ENCODE measurements at places on chromosomes 2 and 18. TPM values are rescaled to one million over a fixed set of nuclear protein-coding genes. Genes with fewer than 3 reads are reported as not detected.
A peak's percentile ranks its signal among the peaks of the same experiment; 100 is the strongest.

Gene SIX3
- polyA plus RNA-seq: not detected

DNA sequence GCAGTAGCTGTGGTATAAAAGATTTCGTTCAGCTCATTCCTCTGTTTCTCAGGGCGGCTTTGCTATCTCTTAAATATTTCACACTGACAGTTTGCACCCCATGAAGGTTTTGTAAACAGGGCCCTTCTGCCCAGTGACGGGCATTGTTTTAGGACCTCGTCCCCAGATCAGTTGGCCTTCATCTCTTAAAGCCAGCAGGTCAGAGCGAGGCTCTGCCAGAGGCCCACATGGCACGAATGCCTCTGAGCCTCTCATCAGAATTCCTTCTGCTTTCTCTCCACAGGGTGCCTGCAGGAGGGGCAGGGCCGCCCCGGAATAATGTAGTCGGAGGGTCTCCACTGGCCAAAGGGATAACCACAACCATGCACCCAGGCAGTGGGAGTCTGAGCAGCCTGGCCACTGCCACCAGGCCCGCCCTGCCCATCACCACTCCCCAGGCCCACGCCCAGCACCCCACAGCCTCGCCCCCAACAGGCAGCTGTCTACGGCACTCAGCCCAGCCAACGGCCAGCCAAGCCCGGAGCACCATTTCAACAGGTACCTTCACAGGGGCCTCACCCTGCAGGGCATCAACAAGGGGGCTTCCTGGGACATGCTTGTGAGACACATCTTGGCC is 177.0 kb downstream of the SEPTIN10 start:
- DNase-seq: peak; percentile 24

DNA sequence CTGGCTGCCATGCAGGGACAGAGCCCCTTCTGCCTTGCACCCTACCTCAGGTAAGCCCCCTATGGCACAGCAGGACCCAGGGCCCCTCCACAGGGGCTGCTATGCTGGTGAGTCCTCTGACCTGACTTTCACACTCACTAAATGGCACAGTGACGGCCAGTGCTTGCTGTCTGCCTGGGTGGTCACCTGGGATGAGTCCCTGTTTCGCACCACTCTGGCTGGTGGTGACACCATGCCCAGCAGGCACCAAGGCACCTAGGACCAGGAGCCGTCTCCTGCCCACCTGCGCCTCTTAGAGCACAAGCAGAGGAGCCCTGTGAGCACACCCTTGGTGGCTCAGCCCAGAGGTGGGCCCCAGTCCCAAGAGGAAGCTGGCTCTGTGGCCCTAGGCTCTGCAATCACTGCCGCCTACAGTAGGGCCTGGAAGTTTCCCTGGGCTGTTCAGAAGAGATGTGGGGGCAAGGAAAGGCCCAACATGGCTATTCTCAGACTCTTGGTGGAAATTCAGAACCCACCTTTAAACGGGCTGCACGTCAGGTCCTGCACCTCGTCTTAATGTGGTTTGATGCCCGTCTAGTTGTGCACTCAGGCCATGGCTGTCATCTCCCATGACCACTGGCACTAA is 96.0 kb downstream of the PLB1 start:
- no peak for DNase-seq

Gene QPCT
- 8.9 TPM for polyA plus RNA-seq

Gene MC4R
- 0.27 TPM for polyA plus RNA-seq

DNA sequence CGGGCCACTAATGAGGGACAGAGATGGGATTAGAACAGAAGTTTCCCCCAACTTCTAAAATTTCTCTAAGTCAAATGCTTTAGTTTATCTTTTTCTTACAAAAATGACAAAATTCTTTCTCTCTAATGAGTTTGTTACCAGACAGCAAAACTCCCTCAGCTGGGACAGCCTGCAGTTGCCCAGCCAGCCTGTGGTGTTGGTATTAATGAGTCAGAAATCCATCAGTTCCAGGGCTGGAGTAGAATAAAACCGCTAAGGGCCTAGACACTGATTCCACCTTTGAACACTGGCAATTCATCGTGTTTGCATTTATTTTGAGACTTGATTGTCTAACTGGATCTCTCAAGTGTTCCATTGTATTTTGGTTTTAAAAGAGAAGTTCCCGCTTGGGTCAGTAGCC is 38.3 kb upstream of the SMAD2 start:
- no peak for DNase-seq

Gene DUSP19
- polyA plus RNA-seq: 2.1 TPM

DNA sequence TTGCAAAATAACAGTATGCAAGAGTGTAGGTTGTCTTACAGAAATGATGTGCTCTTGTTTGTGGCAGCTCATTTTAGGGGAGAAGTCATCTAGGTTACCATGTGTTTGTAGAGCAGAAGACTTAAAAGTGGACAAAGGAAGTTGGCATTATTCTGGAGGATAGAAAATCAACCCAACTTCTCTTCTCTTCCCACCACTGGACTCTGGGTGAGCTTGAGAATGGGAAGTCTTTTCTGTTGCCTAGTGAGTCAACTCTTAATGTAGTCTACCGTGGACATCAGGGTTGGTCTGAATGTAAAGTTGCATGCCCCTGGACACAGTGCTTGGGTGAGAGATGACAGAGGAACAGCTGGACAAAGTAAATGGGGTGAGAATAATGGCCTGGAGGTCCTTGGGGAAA is 98.3 kb downstream of the FMNL2 start:
- DNase-seq: no peak

Gene VIL1
- 0.04 TPM for polyA plus RNA-seq

DNA sequence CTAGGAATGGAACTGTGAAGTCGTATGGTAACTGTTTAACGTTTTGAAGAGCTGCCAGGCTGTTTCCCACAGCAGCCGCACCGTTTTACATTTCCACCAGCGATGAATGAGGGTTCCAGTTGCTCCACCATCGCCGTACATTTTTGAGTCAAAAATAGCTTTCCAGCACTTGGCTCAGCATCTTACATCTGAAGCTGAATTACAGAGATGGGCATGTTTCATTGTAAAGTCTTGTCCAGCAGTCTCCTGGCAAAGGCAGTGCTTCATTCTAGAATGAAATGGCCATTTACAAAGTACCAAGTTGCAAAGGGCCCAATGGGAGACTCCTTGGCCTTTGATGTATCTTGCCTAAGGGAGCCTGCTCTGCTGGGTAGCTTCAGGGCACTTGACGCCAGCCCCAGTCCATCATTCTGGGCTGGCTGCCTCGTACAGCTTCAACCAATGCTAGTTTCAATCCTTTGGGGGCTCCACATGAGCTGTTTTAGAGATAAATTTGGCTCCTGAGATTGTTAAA is 45.1 kb downstream of the ATIC start:
- peak; percentile 37 for DNase-seq

- no peak for DNase-seq
Observed at GRCh38 chr2:180656455-180656847, 324.0 kb upstream of the UBE2E3 start.

DNA sequence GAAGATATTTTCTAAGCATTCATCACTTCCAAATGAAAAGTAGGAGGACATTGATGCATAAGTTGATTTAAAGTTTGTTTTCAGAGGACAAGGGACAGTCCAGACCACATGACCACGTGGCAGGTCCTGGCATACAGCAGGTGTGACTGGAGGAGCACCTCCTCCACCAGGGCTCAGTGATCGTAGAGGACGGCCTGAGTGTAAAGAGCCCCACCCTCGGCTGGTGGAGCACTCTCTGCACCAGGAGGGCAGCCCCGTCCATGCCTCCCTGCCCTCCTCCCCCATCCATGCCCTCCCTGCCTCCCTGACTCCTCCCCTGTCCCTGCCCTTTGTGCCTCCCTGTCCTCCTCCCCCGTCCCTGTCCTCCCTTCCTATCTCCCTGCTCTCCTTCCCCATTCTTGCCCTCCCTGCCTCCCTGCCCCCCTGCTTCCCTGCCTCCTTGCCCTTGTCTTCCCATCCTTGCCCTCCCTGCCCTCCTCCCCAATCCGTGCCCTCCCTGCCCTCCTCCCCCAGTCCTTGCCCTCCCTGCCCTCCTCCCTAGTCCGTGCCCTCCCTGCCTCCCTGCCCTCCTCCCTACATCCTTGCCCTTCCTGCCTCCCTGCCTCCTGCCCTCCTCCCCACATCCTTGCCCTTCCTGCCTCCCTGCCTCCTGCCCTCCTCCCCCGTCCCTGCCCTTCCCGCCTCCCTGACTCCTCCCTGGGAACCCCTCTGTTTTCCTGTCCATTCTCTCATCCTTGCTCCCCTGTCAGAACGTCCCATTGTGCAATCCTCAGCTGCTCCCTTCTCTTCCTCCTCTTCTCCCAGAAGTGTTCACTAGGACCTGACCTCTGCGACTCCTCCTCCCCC is 47.9 kb downstream of the ANKMY1 start:
- DNase-seq: no peak

- no peak for DNase-seq
Observed at GRCh38 chr2:139622691-139623090, 842.5 kb upstream of the NXPH2 start.

- no peak for DNase-seq
Observed at GRCh38 chr2:104340162-104340561, 513.8 kb upstream of the POU3F3 start.

Gene PCARE
- polyA plus RNA-seq: 0.16 TPM

Gene RGPD4
- polyA plus RNA-seq: 0.11 TPM

Gene LIMS3
- 3.2 TPM for polyA plus RNA-seq

Gene VWC2L
- polyA plus RNA-seq: not detected

GRCh38 chr2:216650626-216651257 is 17.5 kb downstream of the IGFBP2 start:
- DNase-seq: no peak

GRCh38 chr2:238352361-238352760 is 32.0 kb downstream of the TRAF3IP1 start:
- DNase-seq: no peak

DNA sequence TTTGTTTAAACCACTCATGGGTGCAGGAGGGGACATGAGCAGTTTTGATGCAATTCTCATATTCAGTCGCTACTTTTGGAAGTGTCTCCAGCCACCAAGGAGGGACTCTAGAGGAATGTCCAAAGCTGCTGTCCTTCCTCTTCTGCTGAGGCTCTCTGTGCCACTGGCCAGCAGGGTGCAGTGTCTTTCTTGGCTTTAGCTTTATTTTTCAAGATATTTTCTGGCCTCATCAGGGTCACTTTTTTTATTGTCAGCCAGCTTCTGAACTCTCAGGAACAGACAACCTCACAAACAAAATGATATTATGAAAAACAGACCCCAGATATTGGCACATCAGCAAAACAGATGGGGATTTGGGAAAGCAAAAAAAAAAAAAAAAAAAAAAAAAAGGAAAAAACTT is 289.3 kb upstream of the ZSWIM2 start:
- peak; percentile 53 for DNase-seq

Gene PRSS56
- polyA plus RNA-seq: 1.3 TPM

DNA sequence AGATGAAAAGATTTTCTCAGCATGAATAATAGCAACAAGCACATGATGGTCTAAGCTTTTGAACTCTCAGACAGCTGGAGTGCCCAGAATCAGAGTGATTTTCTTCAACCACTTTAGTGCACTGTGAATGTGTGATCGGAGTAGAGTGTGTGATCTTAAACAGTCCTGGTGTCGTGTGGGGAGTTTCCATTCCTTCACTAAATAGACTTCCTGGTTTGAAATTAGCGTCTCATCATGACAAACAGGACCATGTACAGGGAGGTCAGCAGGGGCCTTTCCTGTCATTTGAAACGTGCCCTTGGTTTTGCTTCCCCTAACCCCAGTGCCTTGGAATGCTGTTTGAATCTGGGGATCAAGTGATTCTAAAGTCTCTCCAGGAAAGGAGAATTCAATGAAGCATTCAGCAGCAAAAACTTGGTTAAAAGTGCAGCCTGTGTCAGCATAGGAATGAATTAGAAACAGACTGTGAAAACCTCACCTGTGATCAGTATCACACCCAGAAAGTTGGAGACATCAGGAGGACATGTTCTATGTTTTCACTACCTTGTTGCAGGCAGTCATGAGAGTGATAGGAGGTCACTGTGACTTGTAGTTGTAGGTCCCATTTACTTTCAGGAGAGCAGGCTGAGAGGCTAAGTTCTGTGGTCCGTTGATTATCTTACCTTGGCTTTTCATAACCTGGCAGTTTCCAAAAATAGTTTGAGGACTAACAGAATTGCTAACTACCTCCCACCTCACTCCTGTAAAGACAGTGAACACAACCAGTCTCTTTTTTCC is 400.3 kb downstream of the MTX2 start:
- DNase-seq: no peak

Gene MFSD6
- 10.3 TPM for polyA plus RNA-seq

Gene ATP6V1C2
- 2.8 TPM for polyA plus RNA-seq

DNA sequence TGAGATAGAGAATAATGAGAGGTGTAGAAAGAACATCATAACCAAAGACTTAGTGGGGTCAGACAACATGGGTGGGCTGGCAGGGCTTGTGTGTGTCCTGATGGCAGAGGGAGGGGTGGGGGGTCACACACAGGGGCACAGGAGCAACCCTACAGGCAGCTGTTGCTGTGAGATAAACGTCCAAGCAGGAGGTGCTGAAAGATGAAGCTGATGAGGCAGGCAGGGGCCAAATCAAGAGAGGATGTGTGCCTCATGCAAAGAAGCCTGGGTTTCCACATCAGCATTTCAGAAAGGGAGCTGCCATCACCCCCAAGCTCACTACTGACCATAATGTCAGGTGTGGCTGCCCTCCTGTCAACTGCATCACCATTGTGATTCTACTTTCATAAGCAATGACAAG is 16.0 kb upstream of the SKA1 start:
- no peak for DNase-seq

DNA sequence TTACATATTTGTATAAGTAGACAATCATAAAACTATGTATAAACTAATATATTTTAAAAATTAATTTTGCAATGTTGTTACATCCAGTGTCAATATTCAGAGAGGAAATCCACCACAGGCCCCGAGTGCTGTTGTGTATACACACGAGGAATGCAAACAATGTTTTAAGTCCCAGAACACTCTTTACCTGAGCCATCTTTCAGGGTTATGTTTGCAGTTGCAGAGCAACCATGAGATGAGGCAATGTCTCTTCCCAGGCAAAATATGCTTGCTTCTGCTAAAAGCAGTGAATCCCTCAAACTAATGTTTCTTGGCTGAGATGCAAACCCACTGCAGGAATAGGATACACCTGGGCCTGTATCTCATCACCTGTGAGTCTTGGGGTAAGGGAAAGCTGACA is 91.3 kb downstream of the ASXL2 start:
- no peak for DNase-seq

DNA sequence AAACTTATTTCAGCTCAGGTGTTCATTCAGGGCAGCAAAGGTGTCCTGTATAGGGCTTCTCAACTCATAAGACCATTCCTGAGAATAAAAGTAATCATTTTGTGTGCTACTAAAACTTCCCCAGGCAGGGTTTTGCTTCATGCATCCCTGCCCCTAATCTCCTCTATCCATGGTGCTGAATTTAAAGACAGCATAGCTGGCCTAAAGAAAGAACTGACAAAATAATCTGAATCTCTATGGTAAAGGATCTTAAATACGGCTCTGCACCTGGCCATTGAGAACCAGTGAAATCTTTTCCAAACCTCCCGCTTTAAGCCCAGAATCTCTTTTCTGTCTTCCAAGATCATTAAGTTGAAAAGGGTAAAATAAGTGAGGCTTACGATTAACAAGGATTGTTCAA is 292.1 kb upstream of the KLHL29 start:
- peak; percentile 76 for DNase-seq

Gene MROH2A
- not detected for polyA plus RNA-seq

DNA sequence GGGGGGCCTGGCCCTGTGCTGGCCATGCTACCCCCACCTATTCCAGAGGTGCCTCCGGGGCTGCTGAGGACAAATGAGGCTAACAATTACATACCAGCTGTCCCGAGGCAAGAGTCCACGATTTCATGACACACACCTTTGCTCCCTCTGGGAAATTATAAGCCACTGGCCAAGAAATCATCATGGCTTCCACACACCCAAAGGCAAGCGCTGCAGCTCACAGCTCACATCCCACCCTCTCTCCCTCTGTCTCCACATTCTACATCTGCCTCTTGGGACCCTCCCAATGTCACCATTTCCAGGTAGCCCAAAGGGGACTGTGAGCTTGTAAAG is 134.4 kb downstream of the HDAC4 start:
- no peak for DNase-seq

Data from muscle of back (tissue), 13 donors.